DMS53 (cell line): ENCODE measurements at places on chromosomes 4 and X.

GRCh38 chr4:176838601-176839433 is 46.1 kb upstream of the VEGFC start:
- DNase-seq: no peak

DNA sequence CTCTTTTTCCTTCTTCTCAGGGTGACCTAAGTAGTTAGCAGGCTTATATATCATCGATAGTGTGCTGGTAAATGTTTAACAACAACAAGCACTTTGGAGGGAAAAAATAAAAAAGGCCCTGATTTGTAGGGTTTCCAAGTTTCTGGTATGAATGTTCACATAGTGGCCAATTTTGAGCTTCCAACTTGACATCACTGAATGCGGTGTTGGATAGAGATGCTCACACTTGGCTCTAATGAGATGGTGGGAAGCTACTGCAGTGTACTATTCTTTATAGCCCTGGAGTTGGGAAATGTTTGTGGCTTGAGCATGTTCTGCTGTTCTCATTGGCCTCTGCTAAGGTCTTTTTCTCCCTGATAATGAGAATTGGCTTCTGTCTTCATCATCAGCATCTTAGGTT is 875.3 kb downstream of the PCDH7 start:
- no peak for DNase-seq

- DNase-seq: peak; percentile 51
Observed at GRCh38 chr4:6225469-6225868, 25.1 kb upstream of the JAKMIP1 start.

DNA sequence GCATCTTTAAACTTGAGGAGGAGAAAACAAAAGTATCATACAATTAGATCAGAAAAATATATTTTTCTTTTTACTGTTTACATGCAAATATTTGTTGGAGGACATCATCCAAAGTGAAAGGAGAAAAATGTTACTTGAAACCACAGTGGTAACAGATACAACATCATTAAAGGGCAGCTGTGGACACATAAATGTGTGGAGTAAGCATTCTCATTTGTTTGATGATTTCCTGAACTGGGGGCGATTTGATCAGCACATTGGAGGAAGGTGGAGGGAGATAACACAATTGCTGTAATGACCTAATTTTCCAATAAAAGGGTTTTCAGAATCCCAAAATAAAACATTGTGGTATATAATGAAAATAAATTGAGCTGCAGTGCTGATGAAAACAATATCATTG is 314.5 kb upstream of the HS3ST1 start:
- peak; percentile 72 for DNase-seq

- no peak for DNase-seq
Observed at GRCh38 chr4:151727365-151727764, 33.4 kb downstream of the GATB start.

- no peak for DNase-seq
Observed at GRCh38 chr4:53076374-53076958, 214.3 kb downstream of the RASL11B start.

DNA sequence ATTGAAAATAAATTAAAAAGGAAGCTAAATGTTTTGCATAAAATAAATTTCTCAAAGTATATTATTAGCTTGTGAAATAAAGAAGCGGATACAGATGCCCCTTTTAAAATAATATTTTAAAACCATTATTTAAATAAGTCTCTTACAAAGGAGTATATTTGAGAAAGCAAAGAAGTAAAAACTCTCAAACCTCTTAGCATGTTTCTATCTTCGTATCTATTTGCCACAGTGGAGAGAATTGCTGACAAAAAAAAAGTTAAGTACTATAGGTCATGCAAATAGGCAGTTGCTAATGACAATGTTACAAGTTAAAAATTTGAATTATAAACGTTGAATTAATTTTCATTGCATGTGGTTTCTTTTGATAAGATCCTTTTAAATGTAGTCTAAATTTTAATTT is 44.5 kb upstream of the PDGFRA start:
- no peak for DNase-seq

DNA sequence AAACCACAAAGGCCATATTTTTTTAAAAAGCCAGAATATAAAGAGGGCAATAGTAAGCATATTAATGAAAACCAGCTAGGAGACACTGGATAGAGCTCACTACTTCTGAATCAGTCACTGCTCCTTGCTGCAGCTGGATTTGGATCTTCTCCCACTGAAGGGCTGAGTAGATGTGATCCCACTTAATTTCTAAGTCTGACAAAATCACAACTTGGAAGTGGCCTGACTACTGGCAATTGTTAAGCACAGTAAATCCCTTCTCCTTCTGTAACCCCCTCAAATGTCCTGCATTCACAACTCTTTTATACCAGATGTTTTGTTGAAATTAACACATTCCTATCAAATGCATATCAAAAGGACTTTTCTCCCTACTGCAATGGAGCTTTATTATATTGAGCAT is 72.9 kb downstream of the AMMECR1 start:
- DNase-seq: no peak

- DNase-seq: no peak
Observed at GRCh38 chr4:181148470-181148869, 1094.7 kb upstream of the TENM3 start.

DNA sequence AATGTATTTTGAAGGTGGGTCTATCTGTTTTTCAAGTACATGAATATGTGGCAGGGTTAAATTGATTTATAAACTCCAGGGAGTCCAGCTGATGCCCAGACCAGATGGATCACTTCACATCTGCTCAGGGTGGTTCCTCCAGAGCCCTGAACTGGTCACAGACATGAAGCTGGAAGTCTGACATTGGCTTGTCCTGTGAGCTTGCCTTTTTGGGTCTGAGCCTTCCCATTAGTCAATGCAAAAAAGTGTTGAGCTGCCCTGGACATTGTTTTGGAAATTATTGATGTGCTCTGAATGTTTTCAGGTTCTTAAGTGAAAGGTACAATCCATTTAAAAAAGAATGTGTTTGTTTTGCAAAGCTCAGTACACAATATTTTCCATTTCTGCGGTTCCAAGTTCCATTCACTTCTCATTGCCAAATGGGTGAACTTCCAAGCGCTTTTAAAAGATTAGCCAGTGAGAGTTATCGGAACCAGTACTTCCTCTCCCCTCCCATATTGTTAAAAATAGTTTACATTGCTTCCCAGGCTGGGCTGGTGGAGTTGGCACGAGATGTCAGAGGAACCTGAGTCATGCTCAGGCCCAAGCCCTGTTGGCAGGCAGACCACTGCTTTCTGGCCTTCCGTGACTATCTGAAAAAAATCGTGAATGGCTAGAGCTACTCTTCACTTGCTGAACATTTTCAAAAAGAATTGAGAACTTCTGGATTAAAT is 52.1 kb downstream of the PDGFRA start:
- no peak for DNase-seq

GRCh38 chr4:176545872-176546271 is 226.1 kb downstream of the SPCS3 start:
- no peak for DNase-seq

GRCh38 chr4:75432683-75433082 is 81.5 kb downstream of the RCHY1 start:
- DNase-seq: peak; percentile 50

DNA sequence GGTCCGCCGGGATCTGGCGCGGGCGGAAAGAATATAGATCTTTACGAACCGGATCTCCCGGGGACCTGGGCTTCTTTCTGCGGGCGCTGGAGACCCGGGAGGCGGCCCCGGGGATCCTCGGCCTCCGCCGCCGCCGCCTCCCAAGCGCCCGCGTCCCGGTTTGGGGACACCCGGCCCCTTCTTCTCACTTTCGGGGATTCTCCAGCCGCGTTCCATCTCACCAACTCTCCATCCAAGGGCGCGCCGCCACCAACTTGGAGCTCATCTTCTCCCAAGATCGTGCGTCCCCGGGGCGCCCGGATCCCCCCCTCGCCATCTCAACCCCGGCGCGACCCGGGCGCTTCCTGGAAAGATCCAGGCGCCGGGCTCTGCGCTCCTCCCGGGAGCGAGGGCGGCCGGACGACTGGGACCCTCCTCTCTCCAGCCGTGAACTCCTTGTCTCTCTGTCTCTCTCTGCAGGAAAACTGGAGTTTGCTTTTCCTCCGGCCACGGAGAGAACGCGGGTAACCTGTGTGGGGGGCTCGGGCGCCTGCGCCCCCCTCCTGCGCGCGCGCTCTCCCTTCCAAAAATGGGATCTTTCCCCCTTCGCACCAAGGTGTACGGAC is 482 bp upstream of the SHOX start:
- DNase-seq: no peak

GRCh38 chrX:85828771-85829170 is 218.6 kb downstream of the CHM start:
- peak; percentile 93 for DNase-seq

DNA sequence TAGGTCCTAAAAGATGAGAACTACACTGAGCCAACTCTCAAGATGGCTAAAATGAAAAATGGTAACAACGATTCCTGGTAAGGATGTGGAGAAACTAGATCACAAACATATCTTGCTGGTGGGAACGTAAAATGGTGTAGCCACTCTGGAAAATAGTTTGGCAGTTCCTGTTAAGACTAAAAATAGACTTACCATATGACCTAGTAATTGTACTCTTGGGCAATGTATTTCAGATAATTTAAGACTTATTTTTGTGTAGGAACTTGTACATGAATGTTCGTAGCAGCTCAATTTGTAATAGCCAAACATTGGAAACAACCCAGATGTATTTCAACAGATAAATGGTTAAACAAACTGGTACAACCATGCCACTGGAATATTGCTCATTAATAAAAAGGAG is 106.2 kb downstream of the HDAC8 start:
- DNase-seq: no peak

- DNase-seq: no peak
Observed at GRCh38 chr4:19905024-19905423, 346.7 kb upstream of the SLIT2 start.

DNA sequence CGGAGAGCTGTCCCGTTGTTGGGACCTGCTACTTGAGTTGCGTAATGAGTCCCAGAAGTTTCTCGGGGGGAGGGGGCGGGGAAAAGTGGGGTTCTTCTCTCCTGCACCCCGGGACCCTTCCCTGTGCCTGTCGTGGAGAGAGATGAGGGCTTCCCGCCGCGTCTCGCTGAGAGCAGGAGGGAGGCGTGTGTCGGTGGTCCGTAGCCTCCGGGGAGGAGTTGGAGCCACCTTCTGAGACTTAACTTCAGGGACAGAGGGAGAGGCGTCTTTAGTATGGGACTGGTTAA is 698 bp downstream of the AFF1 start:
- DNase-seq: no peak
